SK-N-SH treated with all-trans-retinoic acid at 6 μM for 48 hours (cell line): ENCODE measurements at places on chromosomes 7 and 10.

DNA sequence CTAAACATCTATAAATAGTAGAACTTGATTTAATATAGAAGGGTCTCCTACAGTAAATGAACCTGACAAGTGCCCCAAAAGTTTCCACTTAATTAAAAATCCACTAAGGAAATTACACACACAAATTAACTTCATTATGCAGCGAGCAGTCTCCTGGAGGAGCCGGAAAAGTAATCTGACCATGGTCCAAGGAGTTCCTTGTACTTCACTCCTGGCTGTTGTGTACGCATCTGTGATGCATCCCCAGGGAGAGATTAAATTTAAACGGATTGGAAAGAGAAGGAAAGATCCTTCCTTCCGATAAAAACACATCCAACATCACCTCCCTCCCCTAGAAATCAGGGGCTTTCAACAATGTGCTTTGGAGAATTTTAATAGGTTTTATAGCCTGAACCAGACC is 85.5 kb downstream of the PARD3 start:
- ATAC-seq = no peak

DNA sequence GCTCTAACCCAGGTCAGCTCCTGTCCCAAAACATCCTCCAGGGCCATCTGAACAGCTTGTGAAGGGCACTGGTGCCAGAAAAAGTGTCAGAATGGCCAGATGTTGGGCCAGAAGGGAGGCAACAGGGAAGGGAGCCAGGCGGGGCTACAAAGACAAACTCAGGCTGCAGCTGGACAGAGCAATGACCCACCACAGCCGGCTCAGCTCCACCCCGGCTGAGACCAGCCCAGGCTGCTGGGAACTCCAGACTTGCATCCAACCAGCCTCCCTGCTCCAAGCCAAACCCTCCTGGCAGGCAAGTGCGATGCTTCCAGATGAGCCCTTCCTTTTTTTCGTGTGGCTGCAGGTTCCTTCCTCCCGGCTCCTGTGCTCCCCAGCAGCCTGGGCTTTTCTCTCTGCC is 466.9 kb downstream of the PTPRN2 start:
- no peak for ATAC-seq

GRCh38 chr7:151286148-151286547 is 37.7 kb upstream of the SMARCD3 start:
- ATAC-seq = no peak; the same call in 2 of the 3 replicates

DNA sequence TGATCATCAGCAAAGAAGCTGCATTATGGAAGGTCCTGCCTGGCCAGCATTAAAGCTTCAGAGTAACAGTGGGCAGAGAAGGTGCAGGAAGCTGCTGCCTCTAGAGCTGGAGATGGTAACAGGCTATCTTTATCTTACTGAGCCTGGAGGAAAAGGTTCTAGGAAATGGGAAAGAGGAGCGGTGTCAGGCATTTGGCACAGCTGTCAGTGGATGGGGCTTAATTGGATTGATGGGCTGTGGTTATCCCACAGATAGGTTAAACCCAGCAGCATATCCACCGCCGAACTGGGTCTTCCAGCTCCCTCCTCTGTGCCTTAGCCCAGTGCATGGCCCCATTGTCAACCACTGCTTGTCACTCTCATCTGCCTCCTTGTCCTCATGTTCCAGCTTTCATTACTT is 127.6 kb downstream of the CCNY start:
- ATAC-seq = no peak

DNA sequence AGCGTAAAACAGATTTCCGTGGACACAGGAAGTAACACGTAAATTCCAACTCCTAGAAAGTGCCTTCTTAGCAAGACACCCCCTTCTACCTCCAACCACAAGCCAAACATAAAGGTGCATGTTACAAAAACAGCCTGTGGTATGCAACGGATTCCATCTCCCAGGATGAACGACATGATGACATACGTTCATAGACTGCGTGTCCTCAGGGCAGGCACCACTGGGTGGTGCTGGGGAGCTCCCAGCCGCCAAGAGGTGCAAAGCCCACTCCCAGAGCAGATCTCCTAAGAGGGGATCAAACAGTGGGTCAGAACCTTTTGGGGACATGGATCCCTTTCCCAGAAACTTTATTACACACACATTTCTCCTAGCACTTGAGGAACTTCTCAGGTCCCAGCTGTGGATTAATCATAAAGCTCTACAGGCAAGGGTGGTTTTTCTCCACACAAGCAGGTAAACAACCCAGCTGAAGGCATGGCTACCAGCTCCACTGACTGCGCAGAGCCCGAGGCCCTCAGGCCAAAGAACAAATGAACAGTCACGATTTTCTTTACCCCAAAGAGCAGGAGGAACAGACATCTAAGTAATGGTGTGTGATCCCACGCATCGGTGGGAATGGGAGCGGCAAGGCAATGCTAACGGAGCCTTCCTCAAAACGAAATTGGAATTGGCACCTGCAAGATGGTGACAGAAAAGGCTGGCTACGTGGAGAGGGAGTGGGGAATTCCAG is 13.8 kb downstream of the PSAP start:
- no peak for ATAC-seq

DNA sequence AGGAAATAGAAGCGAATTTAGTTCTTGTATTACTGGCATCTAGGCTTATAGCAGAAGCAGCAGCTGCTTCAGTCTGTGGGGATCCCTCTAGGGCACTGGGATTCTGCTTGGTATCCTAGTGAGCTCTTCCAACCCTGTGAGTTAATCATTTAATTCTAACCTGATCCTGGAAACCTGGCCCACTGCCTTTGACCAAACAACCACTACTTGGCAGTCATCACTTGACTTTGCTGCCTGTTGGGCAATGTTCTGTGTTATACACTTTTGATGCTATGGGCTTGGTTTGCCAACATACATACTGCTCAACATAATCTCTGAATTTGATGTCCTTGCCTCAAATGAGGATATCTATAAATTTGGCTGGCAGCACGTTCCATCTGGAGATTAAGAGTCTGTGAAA is 813.4 kb downstream of the ANKRD7 start:
- ATAC-seq = no peak

GRCh38 chr7:27240015-27240731 is 2.4 kb upstream of the EVX1 start:
- no peak for ATAC-seq

DNA sequence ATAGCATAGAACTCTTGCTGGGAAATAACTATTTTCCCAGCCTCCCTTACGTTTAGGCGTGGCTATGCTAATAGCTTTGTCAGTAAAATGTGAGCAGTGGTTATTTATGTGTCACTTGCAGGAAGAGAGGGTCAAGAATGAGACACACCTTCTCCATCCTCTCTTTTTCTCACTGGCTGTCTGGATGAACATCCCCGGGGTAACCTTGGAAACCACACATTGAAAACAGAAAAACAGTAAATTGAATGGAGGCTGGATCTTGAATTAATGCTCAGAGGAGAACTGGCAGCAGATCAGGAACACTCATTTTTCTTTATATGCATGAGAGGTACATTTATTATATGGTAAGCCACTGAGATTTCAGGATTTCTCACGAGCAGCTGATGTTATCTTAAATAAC is 127.6 kb downstream of the DNAJB9 start:
- no peak for ATAC-seq

DNA sequence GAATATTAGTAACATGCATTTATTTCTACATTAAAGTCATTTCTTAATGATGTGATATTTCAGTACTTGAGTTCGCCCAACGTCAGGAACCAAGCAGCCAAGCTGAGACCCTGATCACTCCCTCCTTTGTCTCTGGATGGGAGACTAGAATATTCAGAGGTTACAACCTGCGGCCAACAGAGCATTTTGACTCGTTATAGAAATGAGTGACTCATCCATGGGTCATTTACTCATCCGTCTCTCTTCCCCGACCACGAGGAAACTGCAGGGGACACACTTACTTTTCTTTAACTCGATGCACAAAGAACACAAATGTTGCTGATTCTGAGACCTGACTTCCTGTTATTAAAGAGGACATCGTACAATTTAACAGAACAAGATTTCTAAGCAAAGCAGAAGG is 343.3 kb downstream of the FRMD4A start:
- ATAC-seq = peak; percentile 61

GRCh38 chr10:74923556-74923955 is 97.2 kb downstream of the KAT6B start:
- ATAC-seq = peak; percentile 41

DNA sequence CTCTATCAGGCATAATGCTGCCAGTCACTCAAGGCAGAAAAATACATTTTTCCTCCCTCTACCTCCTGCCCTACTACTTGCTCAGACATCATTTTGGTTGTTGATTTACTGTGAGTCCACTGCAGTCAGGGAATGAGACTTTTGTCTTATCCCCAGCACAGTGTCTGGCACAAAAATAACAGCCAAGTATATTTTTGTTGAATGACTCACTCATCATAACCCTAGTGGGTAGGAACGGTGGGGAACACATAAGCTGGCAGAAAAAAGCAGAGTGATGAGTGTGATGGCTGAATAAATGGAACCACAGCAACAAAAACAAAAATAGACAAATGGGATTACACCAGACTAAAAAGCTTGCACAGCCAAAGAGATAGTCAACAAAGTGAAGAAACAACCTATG is 65.8 kb upstream of the LAMB4 start:
- no peak for ATAC-seq

GRCh38 chr10:89053555-89053954 is 63.0 kb downstream of the FAS start:
- ATAC-seq = no peak

GRCh38 chr10:68876246-68877138 is 24.6 kb upstream of the DDX50 start:
- no peak for ATAC-seq

- no peak for ATAC-seq
These were observed 67.0 kb upstream of the ZNF479 start for GRCh38 chr7:57199252-57199651.

DNA sequence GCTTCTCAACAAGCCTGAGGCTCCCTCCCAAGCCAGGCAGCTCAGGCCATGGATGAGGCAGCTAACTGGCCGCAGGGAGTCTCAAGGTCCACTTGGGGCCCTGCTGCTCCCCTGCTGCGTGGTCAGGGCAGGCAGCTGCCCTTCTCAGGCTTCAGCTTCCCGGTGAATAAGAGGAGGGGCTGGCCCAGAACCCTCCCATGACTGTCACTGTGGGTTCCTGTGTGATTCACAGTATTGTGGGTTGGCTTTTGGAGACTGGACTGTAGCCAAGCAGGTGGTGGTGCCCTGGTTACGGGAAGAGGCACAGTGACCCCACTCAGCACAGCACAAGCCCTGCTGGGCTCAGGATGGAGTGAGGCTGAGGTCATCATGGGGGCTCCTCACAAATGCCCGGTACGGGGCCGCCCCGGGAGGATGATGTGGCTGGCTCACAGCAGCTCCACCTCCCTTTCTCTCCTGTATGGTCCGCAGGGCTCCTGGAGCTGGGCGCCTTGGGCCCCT is 189.8 kb downstream of the HECW1 start:
- ATAC-seq = peak; percentile 52; the same call in 2 of the 3 replicates

DNA sequence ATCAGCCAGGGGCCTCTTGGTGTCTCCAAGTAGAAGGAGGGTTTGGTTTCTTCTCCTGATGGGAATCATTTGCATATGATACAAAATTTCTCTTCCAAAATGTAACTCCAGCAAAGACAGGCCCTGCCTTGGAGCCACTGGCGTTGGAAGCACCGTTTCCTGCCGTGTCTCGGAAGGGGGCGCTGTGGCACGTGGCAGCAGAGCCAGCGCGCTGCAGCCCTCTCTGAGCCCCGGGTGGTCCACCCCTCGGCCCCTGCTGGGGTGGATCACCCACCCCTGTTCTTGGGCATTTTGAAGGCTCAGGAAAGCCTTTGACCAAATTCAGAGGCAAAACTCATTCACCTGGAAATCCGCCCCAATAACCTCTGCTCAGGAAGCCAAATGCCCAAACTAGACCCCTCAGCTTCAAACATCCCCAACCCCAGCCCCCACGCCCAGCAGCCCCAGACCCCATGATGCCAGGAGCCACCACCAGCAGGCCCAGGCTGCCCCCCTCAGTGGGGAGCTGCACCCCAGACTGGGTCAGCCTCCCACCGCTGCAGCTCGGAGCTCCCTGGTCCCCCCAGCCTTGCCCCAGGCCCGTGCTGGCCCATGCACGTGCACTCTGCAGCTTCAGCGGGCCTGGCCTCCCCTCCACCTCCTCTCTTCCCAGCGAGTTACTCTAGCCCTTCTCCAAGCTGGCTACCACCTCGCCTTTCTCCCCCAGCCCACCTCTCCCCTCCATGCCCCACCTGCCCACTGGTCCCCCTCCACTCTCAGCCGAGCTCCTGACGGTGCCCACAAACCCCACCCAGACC is 29.5 kb upstream of the ELFN1 start:
- ATAC-seq = no peak; the same call in 2 of the 3 replicates

- no peak for ATAC-seq
These were observed 4.2 kb upstream of the FOXL3 start for GRCh38 chr7:285731-286130.

GRCh38 chr7:8436965-8437364 is 3.6 kb downstream of the NXPH1 start:
- no peak for ATAC-seq

GRCh38 chr7:27802999-27803398 is 63.0 kb downstream of the TAX1BP1 start:
- ATAC-seq = no peak

DNA sequence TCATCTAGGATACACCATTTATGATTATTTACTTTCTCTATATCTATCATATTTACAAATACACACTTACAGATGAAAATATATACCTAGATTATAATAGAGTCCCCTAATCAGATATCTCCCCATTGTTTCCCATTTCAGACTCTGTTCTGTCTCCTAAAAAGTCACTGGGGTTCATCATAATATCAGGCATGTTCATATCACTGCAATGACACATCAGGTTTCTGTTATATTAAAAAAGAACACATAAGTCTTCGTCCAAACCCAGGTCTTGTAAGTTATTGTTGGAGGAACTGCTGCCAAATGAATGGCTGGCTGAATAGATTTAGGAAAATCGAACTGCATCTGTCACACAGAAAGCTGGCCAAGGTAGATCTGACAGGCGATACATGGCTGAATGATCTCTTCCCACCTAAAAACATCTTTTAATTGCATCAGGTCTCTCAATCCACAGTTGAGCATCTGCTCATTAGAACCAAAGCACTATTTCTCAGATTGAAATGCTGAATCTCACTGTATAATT is 178.7 kb downstream of the CACNA2D1 start:
- no peak for ATAC-seq

DNA sequence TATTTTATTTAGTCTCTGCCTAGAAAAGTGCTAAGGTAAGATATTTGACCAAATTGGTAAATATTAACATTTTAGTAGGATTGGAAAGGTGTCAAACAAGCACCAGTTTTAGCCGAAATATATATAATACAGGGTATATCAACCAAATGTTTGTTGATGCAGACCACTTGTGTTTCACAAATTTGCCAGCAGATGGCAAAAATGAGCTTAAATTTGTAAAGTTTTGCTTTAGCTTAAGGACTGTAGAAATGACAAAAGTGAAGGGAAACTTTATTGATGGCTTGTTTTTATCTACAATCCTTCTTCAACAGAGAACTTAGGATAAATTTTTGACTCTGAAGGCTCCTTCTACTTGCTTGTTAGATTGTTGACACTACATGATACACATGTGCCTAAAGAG is 4.8 kb upstream of the POLR1F start:
- peak; percentile 53 for ATAC-seq

GRCh38 chr7:141158561-141158960 is 84.7 kb downstream of the TMEM178B start:
- no peak for ATAC-seq

GRCh38 chr10:121322776-121323175 is 275.5 kb downstream of the FGFR2 start:
- no peak for ATAC-seq
